Vagina (tissue), 2 donors: ENCODE measurements at places on chromosomes 11 and 22.

GRCh38 chr11:128915149-128915521 is 24.0 kb downstream of the KCNJ5 start:
- DNase-seq, result no peak

DNA sequence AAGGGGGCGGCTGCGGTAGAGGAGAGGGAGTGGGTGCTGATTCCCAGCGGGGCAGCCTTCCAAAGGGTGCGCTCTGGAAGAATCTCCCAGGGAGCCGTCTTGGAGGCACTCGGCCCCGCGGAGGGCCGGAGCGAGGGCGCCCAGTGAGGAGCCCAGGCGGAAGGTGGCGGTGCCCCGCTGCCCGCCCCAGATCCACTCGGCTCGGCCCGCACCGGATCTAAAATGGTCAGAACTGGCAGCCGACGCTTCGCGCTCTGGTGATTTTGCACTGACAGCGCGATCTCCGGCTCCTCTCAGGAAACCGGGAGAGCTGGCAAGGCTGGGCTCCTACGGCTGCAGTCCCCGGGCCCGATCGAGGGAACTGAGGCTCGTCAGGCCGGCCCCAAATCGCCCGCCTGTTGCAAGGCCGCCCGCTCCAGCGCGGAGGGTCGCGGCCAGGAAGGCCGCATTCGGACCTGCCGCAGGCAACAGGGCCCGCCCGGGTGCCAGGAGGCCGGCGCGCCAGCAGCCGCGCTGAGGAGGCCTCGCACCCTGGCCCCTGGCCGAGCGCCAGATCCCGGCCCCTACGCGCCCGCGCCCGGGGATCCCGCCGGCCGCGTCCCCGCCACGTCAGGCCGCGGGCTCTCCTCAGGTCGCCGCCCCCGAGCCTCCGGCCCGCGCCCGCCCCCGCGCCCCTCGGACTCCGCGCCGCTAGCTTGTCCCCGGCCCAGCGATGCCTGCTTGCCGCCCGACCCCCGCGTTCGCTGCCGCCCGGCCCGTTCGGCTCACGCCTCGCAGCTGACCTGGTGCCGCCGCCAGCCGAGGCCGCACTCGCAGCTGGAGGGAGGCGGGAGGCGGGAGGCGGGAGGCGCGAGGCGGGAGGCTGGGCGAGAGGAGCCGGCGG is at the start of gene KLHL22:
TSS of gene KLHL22 (minus strand) at position 818 of the 883 bp plus-strand sequence. CDS start 6,584 bp downstream, outside the sequence.
- DNase-seq, result no peak

GRCh38 chr11:74418509-74418895 is 20.3 kb upstream of the PGM2L1 start:
- no peak for DNase-seq

DNA sequence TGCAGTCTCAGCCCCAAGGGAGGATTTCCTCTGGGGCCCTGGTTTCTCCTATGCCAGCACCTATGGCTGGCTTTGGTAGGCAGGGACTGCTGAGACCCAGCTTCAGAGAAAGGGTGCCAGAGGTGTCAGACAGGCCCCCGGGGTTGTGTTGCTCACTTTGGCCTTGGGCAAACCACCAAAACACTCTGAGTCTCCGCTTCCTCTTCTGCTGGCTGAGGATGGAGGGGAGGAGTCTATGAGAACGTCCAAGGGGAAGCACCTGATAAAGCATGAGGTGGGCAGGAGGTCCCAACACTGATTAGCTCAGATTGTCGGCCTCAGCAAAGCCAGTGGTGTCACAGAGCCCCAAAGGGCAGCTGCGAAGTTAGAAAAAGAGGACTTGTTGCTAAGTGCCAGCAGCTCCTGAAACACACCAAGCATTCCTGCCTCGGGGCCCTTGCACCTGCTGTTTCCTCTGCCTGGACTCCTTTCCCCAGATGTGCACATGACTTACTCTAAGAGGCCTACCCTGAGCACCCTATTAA is 10.5 kb downstream of the SMTNL1 start:
- no peak for DNase-seq

DNA sequence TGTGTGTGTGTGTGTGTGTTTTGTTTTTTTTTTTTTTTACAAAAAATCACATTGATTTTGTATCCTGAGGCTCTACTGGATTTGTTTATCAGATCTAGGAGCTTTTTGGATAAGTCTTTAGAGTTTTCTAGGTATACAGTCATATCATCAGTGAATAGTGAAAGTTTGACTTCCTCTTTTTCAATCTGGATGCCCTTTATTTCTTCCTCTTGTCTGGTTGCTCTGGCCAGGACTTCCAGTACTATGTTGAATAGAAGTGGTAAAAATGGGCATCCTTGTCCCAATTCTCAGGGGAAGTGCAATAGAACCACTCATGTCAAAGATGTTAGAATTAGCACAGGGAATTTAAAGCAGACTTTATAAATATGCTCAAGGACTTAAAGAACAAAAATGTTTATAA is 32.6 kb upstream of the PRDM11 start:
- no peak for DNase-seq

DNA sequence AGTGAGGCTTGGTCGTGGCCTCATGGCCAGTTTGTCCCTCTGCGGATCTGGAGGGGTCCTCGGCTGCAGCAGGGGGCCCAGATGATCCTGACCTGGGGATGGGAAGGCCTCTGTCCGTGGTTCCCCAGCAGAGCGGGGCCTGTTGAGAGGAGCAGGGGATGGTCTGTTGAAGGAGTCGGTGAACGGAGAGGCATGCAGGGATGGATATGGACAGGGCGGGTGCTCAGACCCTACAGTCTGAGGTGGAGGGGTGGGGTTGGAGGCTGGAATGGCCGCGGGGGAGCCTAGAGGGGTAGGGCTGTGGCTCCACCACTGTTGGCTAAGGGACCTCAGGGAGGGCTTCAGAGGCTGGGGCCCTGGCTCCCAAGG is 33.8 kb downstream of the RTN4R start:
- no peak for DNase-seq

- DNase-seq, result no peak
Measured at GRCh38 chr11:59510941-59511589, at the start of gene OR4D9. TSS of gene OR4D9 (plus strand) at chr11:59511539. CDS start at chr11:59514913, 3,374 bp downstream.

- DNase-seq, result no peak
Measured at GRCh38 chr11:133053124-133053776, 479.1 kb downstream of the OPCML start.

DNA sequence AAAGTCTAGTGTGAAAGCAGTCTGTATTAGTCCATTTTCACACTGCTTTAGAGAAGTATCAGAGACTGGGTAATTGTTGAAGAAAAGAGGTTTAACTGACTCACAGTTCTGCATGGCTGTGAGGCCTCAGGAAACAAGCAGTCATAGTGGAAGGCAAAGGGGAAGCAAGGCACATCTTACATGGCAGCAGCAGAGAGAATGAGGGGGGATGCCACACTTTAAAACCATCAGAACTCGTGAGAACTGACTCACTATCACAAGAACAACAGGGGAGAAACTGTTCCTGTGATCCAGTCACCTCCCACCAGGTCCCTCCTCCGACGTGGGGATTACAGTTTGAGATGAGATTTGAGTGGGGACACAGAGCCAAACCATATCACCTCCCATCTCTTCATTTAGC is 13.8 kb upstream of the TUBA8 start:
- no peak for DNase-seq

DNA sequence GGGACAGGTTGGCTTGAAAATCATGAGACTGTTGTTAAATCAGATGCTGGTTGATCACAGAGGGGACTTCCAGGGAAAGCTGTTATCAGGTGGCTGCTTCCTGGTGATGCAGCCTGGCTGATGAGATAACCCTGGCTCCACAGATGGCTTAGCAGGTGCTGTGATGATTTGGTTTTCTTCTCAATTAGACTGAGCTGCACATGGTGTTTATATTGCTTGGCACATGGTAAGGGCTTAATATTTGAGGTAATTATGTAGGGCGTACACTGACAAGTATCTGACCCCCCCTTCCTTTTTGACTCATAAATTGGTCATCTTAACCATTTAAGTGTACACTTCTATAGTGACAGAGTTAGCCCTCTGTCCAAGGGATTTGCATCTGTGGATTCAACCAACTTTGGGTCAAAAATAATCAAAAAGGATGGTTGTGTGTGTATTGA is 7.0 kb downstream of the RPS3 start:
- no peak for DNase-seq
